ENCODE measurements at places on chromosomes 4 and X.
A peak's percentile ranks its signal among the peaks of the same experiment; 100 is the strongest.

DNA sequence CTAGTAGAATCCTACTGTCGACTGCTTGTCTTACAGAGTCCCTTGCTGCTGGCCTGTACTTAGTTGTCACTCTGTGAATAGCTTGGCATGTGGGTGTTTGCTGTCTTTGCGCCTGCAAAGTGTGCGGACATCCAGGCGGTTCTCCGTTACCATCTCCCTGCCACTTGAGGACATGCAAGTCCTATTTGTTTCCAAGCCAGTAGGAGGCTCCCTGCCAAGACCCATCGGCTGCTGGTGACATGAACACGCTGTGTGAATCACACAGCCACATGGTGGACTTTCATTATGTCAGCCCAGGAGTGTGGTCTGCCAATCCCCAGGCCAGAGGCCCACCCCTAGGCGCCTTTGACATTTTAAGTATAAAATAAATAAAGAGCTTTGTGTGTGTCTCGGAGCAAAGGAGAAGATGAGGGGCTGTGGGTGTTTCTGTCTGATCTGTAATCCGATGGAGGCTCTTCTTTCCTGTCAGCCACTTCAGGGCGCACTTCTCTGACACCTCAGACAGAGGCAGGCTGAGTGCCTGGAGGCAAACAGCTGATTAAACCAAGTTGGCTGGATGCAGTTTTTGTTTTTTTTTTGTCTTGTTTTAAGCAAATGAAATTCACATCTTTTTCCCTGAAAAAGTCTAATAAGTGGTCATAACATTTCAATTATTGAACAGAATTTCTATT lies 51.5 kb downstream of the ALPK1 start:
- no peak for DNase-seq

GRCh38 chr4:102726068-102726467 lies 34.7 kb downstream of the MANBA start:
- no peak for DNase-seq

- DNase-seq, result no peak
Observed at GRCh38 chr4:106676173-106676921, 307.8 kb upstream of the GIMD1 start.

DNA sequence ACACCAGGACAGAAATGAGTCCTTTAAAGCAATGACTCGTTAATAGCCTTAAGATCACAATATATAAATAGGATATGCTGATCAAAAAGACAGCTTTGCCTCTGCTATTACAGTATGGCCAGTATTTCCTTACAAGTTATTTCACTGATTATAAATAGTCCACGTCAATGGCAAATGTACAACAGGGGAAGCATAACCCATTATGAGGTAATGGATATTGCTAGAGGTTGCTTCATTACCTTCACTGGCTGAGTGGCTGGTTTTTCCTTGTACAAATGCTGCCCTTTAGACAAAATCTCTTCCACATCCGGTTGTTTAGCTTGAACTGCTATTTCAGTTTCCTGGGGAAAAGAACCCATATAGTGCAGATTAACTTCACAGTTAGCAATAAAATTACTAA lies 764.6 kb upstream of the FTHL17 start:
- no peak for DNase-seq

GRCh38 chrX:39418254-39418704 lies 617.0 kb downstream of the MID1IP1 start:
- DNase-seq, result no peak

DNA sequence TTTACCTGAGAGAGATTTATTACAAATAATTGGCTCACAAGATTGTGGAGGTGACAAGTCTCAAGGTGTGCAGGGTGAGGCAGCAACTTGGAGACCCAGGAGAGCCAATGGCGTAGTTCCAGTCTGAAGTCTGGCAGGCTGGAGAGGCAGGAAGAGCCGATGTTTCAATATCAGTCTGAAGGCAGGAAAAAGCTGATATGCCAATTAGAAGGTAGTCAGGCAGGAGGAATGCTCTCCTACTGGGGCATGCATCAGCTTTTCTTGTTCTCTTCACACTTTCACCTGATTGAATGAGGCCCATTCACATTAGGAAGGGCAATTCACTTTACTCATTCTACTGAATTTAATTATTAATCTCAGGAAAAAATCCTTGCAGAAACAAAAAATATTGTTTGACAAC lies 1351.7 kb upstream of the ADGRL3 start:
- DNase-seq, result no peak

- DNase-seq, result no peak
Observed at GRCh38 chr4:87908336-87908735, 67.2 kb upstream of the SPP1 start.

- DNase-seq, result no peak
Observed at GRCh38 chr4:76233083-76233482, 18.4 kb upstream of the FAM47E start.

DNA sequence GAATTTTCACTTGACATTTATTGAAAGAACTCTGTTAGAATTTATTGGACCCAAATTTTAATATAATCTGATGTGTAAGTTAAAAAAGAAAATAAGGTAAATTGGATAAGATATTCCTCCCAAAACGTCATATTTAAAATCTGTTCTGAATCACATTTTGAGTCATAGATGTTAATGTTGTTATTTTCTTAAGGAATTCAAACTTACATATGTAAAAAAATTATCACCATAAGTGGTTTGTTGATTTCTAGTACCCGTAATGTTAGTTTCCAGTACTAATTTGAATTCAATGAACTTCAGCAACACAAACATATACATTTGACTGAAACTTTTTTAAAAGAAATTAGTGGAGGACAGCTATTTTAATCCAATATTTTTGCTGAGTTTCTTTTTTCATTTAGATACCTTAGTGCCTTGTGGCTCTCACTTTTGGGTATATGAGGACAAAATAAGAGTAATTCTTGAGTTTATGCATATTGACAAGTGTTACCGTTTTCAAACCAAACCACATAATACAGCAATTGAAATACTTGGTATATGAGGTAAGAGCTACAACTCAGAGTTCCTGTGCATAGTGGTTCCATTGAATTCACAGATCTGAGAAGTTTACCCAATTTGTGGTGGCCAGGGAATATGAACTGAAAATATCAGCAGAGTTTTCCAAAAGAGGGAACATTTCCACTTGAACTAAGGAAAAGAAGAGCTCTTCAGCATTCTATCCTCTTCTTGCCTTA lies 71.8 kb downstream of the C4orf46 start:
- DNase-seq, result no peak

- no peak for DNase-seq
Observed at GRCh38 chr4:23485801-23486200, 404.0 kb downstream of the PPARGC1A start.

DNA sequence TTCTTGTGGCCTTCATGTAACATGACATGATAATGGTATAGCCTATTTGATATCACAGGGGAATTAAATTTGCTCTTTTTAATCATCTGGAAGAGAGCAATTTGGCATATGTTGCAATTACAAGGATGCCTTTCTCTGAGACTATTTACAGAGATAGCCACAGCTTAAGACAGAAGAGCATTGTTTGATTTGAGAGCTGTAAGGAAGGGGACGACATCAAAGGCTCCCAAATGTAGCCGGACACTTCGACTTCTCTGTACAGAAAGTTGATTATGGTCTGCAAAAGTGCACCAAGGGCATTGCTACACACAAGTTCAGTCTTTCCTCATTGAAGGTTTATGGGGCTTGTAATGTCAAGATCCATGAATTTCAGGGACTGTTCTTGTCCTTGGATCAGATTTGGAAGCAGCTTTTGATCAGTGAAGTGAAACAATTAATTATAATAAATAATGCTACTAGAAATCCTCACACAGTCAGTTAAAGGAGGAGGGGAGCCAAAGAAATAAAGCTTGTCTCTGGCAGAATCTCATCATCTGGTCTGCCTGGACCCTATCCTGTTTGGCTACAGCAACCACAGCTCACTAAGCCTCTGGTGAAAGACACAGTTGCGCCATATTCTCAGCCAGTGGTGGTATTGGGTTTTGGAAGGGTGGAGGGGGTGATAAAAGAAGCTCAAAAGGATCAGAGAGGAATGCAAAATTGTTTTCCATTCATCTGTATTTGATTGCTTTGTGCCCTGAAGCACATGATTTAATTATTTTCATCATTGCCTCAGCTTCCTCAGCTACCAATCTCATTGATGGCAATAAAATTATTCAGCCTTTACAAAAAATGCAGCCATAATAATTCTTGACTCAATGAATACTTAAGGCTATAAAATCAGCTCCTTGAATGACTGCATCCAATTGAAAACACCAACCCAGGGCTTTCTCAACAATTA lies 654.3 kb upstream of the LCORL start:
- DNase-seq, result no peak

DNA sequence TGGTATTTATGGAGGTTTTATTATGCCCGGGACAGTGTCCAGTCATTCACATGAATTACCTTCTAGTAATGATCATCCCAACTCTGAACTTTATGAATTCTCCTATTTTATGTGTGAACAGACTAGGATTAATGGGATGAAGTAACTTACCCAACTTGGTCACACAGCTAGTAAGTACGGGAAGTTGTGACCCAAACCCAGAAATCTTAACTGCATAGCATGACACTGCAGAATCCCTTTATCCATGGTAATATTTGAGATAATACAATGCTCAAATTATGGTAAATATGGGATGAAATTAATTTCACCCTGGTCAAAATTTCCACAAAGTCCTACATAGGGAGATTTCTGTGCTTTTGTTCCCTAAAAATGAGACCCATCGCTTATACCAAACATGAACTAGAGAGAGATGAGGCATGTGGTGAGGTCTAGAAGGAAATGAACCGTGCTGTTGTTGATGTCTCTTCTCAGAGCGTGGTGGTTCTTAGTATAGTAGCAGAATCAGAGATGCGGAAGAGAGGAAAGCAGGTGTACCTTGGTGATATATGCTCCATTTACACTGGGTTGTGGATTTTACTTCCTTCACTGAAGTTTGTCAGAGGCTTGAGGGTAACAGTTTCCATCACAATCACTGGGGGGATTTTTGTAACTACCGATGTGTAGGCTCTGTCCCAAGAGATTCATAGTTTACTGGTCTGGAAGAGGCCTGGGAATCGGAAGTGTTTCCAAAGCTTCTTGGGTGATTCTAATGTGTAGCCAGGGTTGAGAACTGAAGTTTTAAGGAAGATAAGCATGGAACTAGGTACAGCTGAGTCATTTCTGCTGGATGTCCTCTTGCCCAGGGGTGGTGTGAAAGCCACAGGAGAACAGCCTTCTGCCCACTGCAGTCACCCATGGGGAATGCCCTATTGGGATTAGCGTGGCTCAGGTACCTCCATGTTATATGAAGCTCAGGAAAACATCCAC lies 30.2 kb upstream of the FAM9C start:
- peak; percentile 28 for DNase-seq

DNA sequence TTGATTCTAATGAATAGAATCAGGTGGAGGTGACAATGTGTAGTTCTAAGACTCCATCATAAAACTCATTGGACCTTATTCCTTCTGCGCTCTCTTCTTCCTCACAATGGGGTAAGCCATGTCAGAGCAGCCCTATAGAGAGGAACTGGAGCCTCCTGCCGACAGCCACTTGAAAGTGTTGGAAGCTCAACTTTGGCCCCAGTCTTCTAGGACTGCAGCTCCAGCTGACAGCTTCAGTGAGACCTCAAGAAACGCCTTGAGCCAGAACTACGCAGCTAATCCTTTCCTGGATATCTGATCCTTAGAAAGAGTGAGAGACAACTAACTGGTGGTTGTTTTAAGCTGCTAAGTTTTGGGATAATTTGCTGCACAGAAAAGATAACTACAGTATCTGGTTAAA lies 22.1 kb upstream of the ADH7 start:
- no peak for DNase-seq

DNA sequence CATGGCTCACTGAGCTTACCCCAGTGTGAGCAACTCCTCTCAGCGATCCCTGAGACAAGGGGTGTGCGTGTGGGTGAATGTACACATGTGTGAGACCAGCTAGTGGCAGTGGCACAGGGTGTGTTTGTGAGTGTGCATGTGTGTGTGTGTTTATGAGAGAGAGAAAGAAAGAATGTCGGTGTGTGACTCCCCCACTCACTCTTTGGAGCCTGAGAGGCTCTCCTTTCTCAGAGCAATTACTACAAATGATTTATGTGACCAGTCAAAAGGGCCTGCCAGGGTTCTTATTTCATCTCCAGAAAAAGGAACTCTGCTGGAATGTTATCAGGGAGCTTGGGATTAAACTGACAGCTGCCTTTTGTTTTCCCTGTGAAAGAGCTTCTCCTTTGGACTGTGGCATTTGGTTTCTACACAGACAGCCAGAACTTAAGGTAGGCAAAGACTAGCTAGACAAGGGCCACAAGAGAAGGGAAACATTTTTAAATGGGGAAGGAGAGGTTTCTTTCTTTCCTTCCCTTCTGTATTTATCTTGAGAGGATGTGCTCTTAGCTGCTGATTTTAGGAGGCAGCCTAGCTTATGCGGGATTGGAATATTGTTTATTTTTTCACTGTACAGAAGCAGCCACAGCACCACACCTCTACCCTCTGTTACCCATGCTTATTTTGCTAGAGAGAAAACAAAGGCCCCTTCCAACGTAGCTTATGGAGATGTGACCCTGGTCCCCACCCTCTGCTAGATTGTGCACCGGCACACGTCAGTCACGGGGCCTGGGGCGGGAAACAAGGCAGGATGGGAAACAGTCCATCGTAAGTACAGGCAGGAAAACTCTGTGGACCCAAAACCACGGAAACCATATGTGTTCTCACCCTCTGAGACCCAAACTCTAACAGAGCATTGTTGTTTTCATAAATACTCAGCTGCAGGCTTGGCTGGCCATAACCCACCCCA lies 143.5 kb downstream of the MGST2 start:
- DNase-seq, result no peak

- DNase-seq, result no peak
Observed at GRCh38 chr4:13536607-13537006, 7.7 kb downstream of the NKX3-2 start.
